ENCODE measurements at places on chromosomes 5 and 9.

DNA sequence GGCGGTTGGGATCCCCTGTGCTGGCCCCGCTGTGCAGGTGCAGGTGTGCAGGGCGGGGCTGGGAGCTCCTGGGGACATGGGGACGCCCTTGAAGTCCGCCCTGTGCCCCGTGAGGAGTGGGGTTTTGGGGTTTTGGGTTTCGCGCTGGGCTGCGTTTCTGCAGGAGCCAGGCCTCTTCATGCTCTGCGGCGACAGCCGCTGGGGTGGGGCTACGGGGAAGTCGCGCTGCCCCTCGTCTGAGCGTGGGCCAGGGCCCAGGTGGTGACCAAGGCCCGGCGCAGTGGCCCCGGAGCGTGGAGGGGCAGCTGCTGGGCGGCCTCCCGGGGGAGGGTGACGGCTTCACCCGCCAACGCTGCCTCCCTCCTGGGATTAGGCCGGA is 47.8 kb upstream of the IRX4 start:
- DNase-seq = no peak

- peak; percentile 32 for DNase-seq
These were observed 56.4 kb downstream of the SCAMP1 start for GRCh38 chr5:78416677-78417425.

DNA sequence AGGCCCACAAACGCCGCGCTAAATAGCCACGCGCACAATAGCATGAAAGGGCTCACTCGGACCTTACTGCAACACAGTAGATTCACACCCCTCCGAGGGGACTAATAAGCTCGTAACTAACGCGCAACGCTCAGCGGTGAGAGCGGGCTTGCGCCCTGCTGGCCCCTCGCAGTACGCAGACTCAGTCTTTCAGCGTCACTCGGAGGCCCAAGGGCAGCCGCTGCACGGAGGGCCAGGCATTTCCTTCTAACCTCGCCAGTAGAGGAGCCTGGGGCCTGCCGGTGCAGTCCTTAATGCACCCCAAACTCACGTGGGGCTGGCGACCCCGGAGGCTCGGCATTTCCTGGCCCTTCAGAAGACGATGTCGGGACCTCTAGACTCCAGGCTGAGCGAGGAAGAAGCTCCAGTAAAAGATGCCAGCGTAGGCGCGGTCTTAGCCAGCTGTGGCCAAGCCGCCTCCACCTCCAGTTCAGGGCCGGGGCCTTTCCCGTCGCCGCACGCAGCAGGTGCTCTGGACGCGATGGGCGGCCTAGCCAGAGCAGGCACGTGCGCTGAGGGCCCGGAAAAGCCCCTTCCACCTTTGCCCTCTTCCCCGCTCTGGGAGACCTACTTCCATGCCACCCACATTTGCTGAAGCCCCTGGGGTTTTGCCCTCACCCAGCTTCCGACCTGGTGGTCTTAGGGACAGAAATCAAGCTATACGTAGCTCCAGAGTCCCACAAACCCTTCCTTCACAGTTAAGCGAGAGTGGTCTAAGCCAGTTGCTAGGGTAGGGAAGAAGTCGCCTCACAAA is 38.3 kb upstream of the TIFAB start:
- no peak for DNase-seq

DNA sequence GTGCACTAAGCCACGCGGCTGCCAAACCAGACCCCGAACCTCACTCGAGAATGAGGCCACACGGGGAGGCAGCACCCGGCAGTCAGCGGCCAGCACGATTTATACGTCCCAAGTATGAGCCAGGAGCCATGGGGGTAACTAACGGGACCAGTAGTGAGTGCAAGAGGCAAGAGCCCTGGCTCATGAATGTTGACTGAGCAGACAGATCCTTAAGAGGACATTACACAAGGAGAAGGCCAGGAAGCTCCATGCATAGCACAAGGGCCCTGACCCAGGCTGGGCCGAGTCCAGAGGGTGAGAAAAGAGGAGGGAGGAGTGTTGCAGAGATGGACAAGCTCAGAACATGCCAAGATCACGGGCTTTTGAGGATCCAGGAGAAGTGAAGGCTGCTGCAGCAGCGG is 58.6 kb upstream of the PHYKPL start:
- no peak for DNase-seq

GRCh38 chr5:164358531-164359259 is 853.3 kb downstream of the MAT2B start:
- DNase-seq = no peak

GRCh38 chr5:56587381-56588130 is 227.8 kb upstream of the MAP3K1 start:
- DNase-seq = no peak

DNA sequence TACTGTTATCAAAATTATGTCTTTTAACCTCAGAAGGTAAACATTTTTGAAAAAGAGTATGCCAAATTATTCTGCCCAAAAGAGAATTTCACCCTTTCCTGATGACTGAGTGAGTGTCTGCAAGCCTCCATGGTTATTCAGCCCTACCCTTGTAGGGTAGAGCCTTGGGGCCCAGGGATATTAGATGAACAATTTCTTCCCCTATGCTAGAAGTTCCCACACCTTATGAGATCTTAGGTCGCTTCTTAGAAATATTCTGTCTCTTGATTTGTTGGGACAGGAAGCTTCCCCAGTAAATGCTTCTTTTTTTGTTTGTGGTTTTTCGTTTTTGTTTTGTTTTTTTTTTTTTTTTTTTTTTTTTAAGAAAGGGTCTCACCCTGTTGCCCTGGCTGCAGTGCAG is 3.1 kb downstream of the CRB2 start:
- no peak for DNase-seq

GRCh38 chr5:76256116-76256889 is 146.8 kb upstream of the IQGAP2 start:
- DNase-seq = peak; percentile 70

- peak; percentile 7 for DNase-seq
These were observed 147.5 kb upstream of the FGF10 start for GRCh38 chr5:44536650-44537260.

GRCh38 chr9:89617978-89618377 is 13.2 kb downstream of the GADD45G start:
- DNase-seq = no peak

DNA sequence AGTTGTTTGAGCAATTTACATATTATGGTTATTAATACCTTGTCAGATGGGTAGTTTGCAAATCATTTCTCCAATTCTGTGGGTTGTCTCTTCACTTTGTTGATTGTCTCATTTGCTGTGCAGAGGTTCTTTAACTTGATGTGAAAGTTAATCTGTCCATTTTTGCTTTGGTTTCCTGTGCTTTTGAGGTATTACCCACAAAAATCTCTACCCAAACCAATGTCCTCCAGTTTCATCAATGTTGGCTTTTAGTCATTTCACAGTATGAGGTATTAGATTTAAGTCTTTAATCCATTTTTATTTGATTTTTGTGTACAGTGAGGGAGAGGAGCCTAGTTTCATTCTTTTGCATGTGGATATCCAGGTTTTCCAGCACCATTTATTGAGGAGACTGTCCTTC is 82.4 kb downstream of the MRPS30 start:
- DNase-seq = no peak

DNA sequence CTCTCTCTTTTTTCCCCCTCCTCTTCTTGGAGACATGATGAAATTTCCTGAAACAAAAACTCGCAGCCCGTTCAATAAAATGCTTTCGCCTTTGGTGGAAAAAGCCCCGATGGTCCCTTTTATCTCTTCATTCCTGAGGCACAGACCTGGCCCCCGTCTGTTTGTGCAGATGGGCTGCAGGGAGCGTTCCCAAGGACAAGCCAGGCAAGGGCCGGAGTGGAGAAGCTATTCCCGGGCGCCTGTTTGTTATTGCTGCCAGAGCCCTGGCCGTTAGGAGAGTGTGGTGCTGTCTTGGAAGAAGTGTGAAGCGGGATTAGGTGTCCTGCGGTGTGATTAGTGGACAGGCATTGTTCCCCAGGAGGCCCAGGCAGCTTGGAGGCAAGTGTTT is 71.9 kb downstream of the SMIM23 start:
- DNase-seq = no peak

GRCh38 chr5:31898036-31898632 is 259.2 kb downstream of the PDZD2 start:
- no peak for DNase-seq

DNA sequence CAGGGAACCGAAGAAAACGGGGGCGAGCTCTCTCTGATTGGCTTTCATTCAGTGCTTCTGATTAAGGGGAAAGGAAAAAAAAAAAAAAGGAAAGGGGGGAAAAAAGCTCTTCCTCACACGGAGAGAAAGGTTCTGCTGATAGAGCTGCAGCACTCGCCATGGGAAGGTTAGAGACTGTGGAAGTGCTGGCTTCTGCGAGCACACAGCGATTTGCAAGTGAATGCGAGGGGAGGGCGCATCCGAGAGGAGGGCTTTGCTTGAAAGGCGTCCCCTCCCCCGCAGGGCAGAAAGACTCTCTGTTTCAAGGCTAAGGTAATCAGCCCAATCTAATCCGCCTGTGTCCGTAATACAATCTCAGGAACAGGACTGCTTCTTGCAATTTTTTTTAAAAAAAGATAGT is at the start of gene CDH10:
Gene CDH10 (minus strand): TSS at position 218 of the 400 bp plus-strand sequence. CDS start 51,488 bp downstream, outside the sequence.
- DNase-seq = no peak

DNA sequence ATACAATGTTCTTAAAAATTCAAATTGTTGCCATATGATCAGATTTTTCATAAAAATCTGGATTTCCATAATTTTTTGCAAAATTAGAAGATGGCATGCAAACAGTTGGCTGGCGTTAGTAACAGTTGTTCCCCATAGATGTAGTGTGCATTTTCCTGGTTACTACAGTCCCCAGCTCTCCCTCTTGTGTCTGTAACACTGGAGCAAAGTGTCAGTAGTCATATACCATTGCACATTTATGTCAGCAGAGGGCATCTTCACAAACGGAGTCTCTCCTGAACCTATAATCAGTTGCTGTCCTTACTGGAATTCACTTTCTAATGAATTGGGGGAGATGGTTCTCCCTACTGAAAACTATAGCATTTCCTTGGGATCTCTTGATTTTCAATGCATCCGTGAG is 44.7 kb upstream of the DMAC1 start:
- no peak for DNase-seq

- peak; percentile 66 for DNase-seq
These were observed 82.5 kb downstream of the ESM1 start for GRCh38 chr5:54902791-54903473.

- DNase-seq = peak; percentile 99
These were observed 9.6 kb downstream of the NDST1 start for GRCh38 chr5:150517272-150518152.

- peak; percentile 39 for DNase-seq
These were observed 54.9 kb upstream of the BOD1 start for GRCh38 chr5:173671121-173671949.

DNA sequence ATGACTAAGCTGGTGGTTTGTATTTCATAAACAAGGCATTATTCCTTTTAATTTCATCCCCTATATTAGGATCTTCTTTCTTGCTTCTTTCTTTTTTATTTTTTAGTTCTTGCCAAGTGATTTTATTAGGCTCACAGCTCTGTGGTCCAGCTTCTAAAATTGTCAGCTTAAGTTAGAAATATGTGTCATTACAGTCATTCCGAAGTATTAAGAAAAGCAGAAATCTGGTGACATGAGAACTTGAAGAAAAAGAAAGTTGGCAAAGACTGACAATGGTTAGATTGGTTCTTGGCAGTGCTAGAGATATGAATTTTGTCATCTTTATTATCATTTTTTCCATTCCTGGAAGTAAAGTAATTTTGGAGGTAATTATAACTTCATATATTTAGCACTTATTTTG is 166.5 kb upstream of the PRR16 start:
- peak; percentile 44 for DNase-seq

DNA sequence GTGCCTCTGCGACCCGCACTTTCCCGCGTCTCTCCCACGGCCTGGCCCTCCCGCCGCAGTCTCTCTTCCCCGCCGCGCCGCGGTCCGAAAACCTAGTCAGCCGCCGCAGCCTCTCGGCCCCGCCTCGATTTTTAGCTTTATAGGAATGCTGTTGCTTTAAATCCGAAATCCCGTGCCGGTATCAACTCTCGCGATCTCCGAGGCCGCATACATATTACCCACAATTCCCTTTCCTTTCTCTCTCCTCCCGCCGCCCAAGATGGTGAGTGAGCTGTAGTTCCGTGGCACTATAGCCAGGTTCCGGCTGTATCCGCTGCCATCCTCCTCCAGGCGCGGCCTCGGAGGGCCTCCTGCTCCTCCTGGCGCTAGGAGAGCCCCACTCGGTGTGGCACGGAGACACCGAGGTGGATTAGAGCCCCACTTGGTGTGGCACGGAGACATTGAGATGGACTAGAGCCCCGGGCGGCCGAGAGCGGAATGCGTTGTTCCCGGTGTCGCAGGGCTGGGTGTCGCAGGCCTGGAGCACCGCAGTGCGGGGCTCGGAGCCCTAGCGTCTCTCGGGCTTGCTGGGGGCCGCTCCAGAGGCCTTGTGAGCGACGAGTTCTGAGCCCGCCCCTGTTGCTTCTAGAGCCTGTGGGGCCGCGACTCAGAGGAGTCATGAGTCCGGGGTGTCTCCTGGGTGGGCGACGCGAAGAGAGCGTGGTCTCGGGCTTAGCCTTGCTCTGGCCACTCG is at the start of the genes MED22 and RPL7A:
Gene MED22 (minus strand): TSS at position 147 of the 733 bp plus-strand sequence. CDS start 1,469 bp downstream, outside the sequence.
Gene RPL7A (plus strand): TSS at position 234 of the 733 bp plus-strand sequence. CDS start 26 bp downstream, at position 260.
- peak; percentile 97 for DNase-seq

DNA sequence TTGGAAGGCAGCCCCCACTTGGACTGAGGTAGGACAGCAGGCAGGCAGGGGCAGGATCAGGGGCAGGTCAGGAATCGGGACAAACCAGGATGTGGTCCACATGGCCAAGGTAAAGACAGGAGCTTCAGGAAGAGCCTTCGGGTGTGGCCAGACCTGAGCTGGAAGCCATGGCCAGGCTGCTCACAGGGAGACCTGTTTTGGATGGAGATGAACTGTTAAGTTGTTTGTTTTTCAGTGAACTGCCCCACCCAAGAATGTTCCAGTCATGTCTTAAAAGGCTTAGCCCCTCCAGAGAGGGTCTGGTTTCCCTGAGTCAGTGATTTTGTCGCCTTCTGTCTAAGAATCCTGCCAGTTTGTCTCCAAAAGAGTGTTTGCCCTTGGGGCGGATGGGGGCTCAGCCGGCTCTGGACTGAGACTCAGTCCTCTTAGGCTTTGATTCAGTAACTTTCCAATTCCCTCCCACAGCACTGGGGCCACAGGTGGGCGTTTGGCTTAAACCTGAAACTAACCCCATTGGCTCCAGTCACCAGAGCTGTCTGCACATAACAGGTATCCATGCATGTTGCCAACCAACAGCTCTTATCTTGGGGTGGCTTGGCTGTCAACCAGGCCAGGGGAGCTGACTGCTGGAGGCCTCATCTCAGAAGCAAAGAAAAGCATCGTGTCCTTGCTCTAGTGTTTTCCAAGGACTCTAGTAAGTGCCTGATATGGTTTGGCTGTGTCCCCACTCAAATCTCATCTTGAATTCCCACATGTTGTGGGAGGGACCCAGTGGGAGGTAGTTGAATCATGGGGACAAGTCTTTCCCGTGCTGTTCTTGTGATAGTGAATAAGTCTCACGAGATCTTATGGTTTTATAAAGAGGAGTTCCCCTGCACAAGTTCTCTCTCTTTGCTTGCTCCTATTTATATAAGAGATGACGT is 11.3 kb upstream of the ANKH start:
- no peak for DNase-seq

GRCh38 chr5:119476341-119476740 is 24.0 kb downstream of the HSD17B4 start:
- DNase-seq = no peak

DNA sequence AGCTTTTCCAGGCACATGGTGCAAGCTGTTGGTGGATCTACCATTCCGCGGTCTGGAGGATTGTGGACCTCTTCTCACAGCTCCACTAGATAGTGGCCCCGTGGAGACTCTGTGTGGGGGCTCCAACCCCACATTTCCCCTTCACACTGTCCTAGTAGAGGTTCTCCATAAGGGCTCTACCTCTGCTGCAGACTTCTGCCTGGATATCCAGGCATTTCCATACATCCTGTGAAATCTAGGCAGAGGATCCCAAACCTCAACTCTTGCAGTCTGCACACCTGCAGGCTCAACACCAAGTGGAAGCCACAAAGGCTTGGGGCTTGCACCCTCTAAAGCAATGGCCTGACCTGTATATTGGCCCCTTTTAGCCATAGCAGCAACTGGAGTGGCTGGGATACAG is 283.4 kb upstream of the KLF4 start:
- no peak for DNase-seq

Measured in EH (cell line).